CD14-positive monocyte (primary cell): ENCODE measurements at places on chromosomes 6 and 20.

DNA sequence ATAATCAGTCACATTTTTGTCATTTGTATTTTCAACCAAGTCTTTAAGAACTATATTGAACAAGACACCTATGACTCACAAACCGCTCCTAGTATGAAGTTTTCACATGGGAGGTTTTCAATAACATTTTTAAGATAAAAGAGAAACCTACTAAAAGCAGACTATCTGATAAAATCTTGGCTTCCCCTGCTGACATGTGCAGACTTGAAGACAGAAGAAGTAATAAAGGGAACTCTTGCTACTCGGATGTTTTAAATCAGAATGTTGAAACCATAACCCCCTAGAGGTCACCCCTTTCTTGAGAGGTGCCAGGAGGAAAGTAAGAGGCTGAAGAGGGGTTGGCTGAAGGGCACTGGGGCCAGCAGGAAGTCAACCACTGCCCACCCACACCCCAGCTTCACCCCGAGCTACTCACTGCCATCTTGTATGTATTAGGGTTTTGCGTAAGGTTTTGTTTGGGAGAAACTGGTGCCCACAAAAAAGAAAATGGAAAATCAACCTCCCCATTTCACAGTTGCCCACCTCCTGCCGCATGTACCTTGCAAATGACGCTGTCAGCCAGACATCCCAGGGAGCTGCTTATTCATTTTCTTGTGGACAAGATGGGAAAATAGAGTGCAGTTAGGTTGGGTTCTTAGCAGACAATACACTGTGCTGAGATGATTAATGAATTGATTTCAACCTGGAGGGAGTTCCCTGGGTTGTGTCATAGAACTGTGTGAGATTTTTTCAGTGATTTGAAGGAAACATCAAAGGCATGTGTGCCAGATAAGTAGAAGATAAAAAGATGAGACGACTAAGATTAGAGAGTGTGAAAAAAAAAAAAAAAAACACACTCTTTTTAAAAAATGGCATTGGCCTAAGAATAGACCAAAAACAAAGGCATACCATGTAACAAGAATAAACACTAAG, 83.2 kb upstream of the TAB2 start:
- DNase-seq: no peak

- no peak for DNase-seq
Observed at GRCh38 chr20:18541741-18542140, 25.5 kb upstream of the SMIM26 start.

DNA sequence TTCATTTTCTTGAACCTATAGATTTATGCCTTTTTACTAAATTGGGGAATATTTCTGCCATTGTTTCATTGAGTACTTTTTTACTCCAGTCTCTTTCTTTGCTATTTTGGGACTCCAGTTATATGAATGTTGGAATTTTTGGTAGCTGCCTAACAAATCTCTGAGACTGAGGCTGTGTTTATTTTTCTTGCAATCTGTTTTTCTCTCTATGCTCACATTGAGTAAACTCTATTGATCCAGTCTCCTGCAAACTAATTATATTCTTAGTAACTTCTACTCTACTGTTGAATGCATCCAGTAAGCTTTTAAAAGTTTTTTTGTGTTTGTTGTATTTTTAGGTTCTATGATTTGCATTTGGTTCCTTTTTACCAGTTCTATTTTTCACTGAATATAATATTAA, 903.4 kb upstream of the GJE1 start:
- no peak for DNase-seq

DNA sequence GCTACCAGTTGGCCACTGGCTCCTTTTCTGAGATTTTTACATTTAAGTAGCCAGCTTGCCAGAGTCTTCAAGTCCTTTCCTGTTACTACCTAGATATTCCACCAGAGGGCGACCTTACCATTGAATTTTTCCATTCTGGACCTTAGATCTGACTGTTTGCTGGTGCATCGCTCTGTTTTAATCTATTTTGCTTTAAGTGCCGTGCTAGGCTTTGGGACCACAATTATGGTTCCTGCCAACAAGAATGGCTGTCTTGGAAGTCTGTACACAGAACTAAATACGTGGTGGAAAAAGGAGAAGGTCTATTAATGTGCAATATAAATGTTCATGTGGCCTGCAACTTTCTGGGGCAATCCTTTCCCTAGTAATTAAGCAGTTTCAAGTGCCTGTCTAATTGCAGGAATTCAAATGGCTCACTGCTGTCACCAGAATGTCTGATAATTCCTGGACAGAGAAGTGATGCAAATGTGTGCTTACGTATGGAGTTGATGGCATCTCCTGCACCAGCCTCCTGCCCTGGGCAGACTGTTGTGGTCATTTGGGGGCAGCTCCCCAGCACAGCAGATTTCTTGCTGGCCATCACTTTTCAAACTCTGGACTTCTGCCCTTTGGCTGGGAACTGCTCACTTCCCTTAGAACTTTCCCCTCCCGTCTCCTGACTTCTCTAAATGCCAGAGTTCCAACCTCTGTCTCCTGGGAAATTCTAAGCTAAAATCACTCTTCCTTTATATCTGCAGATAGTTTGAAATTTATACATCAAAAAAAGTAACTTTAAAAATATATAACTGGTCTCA, 5.6 kb upstream of the HLA-DOA start:
- DNase-seq: peak; percentile 82

DNA sequence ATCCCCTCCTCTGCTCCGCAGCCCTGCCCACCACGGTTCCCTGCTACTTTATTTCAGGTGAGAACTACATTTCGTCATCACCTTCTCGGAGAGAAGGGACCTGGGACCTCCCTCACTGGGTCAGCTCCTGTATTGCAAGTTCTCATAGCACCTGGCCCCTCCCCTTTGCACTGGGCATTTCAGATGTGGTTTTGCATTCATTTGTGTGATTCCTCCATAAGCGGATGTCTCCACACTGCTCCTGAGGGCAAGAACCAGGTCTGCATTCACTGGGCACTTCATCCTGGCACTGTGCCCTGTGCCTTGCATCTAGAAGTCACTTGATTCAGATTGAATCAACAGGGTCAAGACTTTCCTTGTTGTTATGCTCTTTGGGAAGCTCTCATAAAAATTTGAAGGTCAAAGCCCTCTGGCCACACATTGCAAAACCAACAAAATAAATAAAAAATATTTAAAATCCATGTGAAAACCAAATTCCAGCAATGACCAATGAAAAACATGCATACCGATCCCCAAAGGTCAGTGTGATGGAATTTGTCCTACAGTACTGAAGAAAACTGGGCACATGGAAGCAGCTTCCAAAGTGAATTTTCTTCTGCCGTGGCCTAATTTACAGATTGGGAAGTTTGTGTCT, 89.1 kb upstream of the F13A1 start:
- DNase-seq: no peak

DNA sequence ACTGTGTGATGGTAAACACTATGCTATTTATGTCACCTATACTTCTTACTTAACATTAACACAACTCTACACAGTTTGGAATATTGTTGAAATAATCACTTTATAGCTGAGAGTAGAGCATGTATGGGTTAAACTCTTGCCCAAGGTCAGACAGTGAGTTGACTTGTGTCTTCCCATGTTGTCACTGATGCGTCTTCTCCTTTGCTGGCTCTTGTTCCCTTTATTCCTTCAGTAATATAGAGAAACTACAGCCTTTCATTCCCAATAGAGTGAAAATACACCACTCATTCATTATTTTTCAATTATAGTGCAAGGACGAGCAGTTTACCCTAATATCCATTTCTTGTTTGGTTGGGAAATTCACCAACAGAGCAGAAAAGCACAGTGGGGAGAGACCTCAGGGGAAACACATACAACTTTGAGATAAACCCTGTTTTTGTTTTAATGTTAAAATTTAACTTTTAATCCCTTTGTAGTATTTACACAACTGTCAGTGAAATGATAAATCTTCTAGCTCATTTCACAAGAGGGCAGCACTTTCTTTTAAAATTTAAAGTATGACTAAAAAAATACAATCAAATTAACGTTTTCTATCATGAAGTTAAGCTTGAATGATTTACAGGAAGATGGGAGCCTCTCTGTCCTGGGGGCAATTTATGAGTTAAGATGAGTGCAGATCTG, 363.0 kb downstream of the UTRN start:
- DNase-seq: no peak

GRCh38 chr20:62388839-62389600, 2.1 kb downstream of the RPS21 start:
- DNase-seq: no peak

- DNase-seq: no peak
Observed at GRCh38 chr20:43667341-43668132, 623 bp downstream of the MYBL2 start.

DNA sequence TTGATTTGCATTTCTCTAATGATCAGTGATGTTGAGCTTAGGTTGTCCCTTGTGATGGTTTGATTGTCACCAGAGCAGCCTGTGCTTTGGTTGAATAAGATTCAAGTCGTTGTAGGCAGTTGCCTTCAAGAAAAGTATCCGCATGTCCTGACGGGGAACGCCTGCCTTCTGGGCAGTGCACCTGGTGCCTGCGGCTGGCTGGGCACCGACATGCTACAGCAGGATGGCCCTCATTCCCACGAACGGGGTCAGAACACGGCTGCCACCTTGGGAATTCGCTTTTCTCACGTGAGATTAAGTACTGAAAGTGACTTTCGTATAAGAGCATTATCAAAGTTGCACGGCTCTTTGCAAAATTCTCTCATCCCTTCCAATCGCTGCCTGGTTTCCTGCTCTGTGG, 78.4 kb downstream of the CDH4 start:
- DNase-seq: no peak

DNA sequence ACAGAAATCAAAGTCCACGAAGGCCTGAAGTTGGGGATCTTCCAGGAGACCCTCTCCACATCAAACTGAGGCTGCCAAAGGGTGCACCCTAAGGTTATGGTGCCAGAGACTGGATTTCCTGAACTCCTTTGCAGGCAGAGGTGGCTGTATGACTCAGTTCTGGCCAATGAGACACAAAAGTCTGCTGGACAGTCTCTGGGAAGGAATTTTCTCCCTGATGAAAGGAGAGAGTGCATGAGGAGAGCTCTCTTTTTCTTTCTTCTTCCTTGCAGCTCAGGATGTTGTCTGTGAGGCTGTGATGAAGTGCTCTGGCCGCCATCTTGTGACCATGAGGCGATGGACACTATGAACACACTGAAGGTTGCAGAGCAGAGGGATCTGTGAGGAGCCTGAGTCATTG, 85.2 kb downstream of the MDGA1 start:
- DNase-seq: no peak

- DNase-seq: no peak
Observed at GRCh38 chr6:27901801-27902200, 10.4 kb downstream of the OR2B2 start.

- DNase-seq: no peak
Observed at GRCh38 chr20:62489932-62490263, 14.1 kb upstream of the GATA5 start.

DNA sequence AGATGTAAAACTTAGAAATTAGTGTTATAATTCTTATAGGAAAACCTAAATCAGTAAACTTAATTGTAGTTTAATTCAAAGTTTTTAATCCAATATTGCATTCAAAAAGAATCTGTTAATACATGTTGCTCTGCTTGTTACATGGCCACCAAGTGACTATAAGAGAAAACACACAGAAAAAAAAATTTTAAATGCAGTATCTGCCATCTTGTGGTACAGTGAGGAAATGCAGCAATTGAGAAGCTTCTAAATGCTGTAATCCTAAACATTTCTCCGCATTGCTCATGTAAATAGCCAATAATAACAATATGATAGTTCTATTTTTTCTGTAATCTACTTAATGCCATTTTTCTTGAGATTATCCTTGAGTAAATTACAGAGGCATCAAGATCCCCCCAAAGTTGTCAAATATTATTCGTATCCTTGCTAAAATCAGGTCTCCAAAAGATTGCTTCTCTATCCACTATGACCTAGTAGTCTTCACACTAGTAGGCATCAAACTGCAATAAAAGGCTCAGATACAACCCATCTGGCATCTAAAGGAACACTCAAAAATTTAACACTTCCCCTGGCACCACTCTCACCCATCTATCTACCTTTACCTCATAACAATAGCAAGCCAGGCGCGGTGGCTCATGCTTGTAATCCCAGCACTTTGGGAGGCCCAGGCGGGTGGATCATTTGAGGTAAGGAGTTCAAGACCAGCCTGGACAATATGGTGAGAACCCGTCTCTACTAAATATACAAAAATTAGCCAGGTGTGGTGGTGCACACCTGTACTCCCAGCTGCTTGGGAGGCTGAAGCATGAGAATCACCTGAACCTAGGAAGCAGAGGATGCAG, 34.6 kb downstream of the HDAC2 start:
- peak; percentile 45 for DNase-seq

- DNase-seq: no peak
Observed at GRCh38 chr6:10323018-10323417, 91.9 kb downstream of the TFAP2A start.

GRCh38 chr20:33890557-33890956, 79.4 kb downstream of the CHMP4B start:
- no peak for DNase-seq

DNA sequence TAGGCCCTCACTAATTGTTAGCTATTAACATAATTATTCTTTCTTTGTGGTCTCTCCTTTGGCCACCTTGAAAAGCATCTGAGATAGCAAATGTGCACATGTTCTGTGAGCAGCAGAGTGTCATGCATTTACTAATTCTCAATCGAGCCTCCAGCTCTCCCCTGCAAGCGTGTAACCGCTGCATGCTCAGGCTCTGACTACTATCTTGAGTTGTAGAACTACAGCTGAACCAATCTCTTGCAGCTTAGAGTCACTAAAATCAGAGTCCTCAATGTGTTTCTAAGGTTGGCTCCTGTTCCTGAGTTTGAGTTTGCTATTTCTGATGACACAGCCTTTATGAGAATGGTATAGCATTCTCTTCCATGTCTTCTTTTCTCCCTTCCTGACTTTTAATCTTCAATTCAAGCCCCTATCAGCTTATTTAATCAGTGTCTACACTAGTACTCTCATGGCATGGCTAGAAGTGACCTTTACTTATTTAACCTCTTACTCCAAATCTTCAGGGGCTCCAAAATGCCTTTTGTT, 65.5 kb downstream of the PPP1R3G start:
- no peak for DNase-seq

DNA sequence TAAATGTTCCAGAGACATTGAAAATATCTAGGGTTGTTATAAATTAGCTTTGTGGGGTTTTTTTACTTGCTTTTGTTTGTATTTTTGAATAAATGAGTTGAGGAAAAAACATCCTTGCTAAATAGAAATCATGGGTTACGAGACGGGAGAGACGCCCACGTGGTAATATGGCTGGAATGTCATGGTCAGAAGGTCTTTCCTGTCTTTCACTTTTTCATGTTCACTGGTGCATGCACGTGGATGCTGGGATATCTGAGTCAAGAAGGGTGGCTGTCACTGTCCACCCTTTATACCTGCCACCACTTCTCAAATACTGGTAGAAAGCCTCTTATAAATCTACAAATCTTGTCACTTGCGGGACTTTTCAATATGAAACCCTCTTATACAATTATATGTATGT, 258.7 kb upstream of the AGPAT4 start:
- no peak for DNase-seq

DNA sequence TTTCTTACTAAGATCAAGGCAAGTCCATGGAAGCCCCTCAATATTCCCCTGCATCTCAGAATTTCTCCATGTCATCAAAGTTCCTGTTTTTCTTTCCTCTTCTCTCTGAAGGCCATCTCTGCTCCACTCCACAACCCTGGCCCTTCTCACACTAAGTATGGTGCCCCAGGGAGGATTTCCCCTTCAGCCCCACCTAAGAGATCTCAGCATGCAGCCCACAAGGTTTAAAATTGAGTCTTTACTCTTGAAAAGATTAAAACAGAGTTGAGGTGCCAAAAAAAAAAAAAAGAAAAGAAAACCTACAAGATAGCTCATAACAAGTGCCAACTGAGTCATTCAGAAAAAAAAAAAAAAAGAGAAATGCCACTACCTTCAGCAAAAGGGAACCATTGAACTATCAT, 36.5 kb upstream of the TNFAIP3 start:
- peak; percentile 64 for DNase-seq

GRCh38 chr20:45320948-45321595, 13.0 kb upstream of the MATN4 start:
- DNase-seq: peak; percentile 70
